CD4-positive, alpha-beta T cell treated with Interleukin-4 for 4 hours (primary cell): ENCODE measurements at places on chromosomes 3 and 15.

- no peak for DNase-seq
Measured at GRCh38 chr3:123347205-123347604, 101.7 kb downstream of the ADCY5 start.

- DNase-seq, result no peak
Measured at GRCh38 chr3:180617049-180617448, 15.1 kb downstream of the TTC14 start.

DNA sequence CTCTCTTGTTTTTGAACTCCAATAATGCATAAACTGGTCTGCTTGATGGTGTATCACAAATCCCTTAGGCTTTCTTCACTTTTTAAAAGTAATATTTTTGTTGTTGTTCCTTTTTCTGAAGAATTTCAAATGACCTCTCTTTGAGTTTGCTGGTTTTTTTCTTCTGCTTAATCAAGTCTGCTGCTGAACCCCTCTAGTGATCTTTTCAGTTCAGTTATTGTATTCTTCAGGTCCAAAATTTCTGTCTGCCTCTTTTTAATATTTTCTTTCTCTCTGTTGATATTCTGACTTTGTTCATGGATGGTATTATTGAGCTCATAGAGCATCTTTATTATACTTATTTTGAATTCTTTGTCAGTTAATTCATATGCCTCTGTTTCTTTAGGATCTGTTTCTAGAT lies 21.8 kb upstream of the CEP152 start:
- no peak for DNase-seq

- no peak for DNase-seq
Measured at GRCh38 chr15:70347321-70348225, 249.9 kb upstream of the TLE3 start.

DNA sequence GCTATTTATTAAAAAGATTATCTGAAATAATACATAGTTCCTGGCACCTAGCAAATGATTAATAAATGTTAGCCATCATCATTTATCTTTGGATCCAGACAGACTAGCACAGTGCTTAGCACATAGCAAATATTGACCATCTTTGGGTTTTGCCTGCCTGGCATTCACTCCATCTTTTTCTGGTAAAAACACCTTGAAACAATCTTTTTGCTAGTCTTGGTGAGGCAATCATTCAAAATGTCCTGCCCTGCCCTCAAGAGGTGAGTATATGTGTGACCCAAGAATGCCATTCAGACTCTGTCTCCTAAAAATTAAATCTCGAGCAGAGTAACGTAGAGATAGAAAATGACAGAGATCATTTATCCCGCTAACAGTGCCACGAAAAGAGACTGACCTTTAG lies 78.3 kb upstream of the ZNF280D start:
- DNase-seq, result no peak

GRCh38 chr15:82972990-82973389 lies 13.0 kb upstream of the RAMAC start:
- no peak for DNase-seq

- DNase-seq, result no peak
Measured at GRCh38 chr15:34642247-34642646, 58.8 kb upstream of the GOLGA8B start.

- no peak for DNase-seq
Measured at GRCh38 chr3:127786353-127787070, 35.8 kb downstream of the MGLL start.

DNA sequence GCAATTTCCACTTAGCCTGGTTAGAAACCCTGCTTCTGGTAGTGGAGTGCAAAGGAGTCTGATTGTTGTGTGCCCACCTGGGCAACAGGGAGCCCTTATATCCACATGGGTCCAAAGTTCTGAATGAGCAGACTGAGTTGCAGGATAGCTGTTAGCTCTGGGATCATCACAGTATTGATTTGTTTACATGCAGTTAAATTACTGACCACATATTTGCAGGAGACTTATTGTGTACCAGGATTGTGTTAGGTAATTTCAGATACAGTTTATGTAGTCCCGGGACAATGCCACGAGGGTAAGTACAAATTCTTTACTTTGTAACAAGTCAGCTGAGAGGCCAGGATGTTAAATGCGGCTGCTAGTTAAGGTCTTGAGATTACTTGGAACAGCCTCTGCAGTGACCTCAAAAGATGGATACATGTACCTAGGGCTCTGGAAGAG lies 18.8 kb downstream of the ARHGEF26 start:
- DNase-seq, result no peak

DNA sequence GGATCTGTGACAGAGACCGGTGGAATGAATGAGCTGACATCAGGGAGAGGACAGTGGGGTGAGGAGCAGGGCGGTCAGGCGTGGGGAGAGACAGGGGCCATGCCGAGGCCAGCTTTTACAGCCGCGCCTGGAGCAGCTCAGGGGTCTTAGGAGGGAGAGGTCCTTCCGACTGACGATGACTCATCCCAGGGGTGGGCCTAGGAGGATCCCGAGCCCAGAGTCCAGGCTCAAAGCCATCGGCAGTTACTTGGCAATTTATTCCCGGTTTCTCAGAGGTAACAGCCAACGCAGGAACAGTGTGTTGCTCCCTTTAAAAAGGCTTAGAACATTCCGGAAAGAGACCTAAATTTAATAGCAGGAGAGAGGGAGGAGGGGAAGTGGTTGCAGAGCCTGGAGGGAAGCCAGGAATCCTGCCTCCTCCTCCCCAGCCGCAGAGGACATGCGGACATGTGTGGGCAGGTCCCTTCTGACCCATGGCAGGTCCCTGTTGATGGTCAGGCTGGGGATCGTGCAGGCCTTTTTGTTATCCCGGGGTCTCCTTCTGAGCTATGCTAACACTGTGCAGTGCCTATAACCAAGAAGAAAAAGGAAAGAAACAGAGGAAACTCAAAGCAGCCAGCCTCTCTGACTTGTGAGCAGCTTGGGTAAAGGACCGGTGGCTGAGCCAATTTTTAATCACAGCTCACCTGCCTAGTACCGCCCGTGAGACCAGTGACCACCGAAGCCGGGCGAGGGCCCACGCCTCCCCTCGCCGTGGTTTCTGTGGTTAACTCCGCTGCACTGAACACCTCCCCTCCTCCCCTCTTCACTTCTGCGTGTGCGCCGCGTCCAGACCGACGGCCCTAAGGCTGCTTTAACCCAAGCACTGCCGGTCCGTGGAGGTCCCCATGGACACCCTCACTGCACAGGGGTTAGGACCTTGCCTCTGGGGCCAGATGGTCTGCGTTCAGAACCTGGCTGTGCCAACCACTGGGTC lies 392.4 kb upstream of the PROK2 start:
- no peak for DNase-seq

DNA sequence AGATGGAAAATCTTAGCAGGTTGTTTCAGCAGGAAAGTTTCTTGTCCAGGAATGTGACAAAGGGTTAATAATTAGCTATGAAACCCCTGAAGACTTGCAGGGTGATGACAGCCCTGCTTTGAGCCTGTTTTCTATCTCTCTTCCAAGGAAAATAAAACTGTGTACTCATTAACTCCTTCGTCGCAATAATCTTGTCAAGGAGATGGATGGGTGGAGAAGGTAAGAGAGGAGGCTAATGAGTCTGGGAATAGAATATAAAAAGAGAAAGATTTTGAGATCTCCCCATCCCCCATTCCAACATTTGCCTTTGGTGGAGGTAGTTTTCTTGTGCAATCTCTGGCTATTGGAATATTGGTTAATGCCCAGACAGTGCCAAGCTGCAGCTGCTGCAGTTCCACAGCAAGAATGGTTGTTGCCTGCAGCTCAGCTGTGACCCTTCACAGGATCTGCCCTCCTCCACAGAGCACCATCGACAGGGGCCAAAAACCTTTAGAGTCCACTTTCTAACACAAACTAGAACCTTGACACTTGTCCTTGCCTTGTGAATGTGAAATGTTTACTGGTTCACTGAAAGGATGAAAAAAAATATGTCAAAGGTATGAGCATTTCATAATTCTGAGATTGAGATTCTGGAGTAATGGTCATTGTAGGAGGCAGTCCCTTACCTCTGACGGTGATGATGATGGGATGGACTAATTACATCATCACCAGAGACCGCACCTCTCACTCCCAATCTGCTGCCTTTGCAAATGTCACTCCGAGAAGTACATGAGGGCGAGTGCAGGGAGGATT lies 4.2 kb upstream of the LRIG1 start:
- DNase-seq, result no peak

DNA sequence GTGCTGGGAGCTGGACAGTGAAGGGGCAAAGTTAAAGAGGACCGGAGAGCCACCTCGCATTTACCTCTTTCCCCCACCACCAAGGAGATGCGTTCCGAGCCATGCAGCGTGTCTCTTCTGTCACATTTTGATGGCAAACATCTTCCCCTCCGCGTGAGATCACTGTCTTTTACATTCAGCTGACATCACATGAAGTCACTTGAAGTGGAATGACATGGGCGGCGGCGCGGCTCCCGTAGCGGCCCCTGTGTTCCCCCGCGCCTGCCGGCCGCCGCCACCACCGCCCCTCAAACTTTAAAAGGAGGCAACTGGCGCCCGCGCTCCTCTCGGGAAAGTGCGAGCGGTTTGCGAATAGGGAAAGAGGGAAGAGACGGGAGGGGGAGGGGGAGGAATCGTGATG lies at the start of gene FEZF2:
Gene FEZF2 (minus strand): TSS at position 336 of the 400 bp plus-strand sequence. CDS start 682 bp downstream, outside the sequence.
- DNase-seq, result no peak
